ENCODE measurements at places on chromosomes 1 and 21.

DNA sequence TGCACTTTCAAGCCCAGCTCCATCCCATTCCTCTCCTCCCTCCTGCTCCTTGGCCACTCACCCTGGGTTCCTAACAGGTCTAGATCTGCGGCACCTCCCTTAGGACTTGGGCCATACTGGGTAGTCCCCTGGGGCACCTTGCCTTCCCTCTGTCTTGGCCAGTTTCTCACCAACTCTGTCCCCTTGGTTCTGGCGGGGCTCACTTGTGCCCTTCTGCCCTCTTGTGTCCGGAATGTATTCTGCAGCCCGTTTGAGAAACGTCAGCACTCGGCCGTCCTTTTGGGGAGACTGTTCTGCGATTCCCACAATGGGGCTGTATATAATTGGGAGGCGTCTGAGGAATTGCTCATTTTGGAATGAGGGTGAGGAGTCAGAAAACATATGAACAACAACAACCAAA lies 162.4 kb downstream of the ZSCAN20 start:
- DNase-seq = no peak

- DNase-seq = no peak
Measured at GRCh38 chr1:93577536-93578432, 103.9 kb downstream of the BCAR3 start.

DNA sequence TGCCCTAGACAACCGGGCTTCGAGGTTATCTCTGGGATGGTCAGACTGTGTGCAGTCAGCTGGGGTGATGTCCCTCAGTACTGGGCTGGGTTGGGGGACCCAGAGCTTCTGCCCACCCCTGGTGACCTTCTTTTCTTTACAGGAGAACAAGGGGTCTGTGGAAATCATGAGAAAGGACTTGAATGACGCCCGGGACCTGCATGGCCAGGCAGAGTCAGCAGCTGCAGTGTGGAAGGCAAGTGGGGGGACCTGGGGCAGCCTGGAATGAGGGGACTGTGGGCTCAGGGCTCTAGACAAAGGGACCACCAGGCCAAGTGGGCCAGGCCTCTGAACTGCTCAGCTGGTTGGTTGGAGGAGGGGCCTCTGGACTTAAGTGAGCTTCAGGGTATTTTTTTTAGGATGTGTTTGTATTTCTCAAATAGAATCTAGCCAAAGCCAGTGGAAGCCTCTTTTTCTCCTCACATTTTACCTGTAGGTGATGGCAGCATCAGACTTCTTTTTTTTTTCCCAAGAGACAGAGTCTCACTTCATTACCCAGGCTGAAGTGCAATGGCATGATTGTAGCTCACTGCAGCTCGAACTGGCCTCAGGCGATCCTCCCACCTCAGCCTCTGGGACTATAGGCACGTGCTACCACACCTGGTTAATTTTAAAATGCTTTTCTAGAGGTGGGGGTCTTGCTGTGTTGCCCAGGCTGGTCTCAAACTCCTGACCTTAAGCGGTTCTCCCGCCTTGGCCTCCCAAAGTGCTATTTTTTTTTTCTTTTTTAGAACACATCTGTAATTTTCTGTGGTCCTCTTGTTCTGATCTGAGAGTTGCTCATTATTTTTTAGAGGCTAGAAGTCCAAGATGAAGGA lies 1.9 kb downstream of the RNF187 start:
- no peak for DNase-seq

GRCh38 chr1:26571381-26571780 lies 41.8 kb downstream of the RPS6KA1 start:
- DNase-seq = no peak
